ENCODE measurements at places on chromosomes 11 and 22.

- peak; percentile 25 for DNase-seq
These were observed 81.0 kb upstream of the FGF3 start for GRCh38 chr11:69899957-69900821.

DNA sequence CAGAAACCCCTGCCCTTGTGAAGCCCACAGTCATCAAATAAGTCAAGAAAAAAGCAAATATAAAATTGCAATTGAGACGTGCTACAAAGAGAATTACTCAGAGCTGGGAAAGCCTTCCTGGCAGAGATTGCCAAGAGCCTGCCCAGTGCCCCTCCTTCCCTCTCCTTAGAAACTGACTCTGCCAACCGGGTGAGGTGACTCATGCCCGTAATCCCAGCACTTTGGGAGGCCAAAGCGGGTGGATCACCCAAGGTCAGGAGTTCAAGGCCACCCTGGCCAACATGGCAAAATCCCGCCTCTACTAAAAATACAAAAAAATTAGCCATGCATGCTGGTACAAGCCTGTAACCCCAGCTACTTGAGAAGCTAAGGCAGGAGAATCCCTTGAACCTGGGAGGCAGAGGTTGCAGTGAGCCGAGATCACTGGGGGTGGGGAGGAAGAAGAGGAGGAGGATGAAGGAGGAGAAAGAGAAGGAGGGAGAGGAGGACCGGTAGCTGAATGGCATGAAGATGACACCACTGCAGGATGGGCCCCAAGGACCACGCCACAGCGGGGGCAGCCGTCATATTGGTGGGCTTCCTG lies 76.1 kb upstream of the RTL6 start:
- peak; percentile 52 for DNase-seq

DNA sequence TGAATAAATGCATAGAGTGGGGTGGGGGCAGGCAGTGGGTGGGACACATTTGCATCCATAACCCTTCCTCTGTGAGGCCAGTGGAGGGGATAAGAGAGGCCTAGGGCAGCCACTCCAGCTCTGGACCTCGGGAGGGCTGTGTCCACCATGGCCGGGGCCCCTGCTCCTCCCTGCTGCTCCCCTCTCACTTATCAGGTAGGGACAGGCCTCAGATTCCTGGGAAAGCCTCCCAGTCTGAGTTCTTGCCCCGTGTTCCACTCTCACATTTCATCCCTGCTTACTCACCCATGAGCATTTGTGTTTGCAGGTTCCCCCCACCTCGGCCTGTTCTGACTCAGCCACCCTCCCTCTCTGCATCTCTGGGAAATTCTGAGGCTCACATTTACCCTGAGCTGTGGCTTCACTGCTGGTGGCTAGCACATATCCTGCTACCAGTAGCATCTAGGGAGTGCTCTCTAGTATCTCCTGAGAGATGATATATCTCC lies 128.7 kb upstream of the TOP3B start:
- peak; percentile 44 for DNase-seq

DNA sequence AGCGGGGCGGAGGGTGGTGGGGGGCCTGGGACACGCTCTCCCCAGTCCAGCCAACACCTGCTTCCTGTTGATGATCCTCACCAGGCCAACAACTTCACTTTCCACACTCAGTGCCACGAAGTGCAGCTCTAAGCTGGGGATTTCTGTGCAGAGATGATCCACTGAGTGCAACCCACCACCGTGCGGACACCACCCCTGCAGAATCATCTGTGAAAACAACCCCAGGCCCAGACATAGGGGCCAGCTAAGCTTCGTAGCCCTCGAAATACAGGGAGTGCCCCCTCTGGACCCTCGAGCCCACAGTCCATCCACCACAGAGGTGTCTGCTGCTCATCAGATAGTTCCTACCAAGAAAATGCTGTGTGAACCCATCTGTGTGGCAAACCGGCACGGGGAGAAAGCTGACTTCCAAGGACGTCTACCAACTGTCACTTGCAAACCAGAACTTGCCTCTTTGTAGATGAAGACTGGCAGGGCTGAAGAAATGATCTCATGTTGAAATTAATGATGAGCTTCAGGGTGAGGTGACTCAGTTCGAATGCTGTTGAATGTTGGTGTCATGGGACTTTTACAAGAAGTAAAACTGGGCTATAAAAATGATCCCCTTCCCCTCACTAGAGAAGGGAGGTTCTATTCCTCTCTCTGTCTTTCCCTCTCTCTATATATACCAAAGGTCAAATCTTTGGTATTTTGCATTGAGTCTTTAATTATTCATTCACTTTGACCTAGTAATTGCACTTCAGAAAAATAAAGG lies 73.4 kb downstream of the MYEOV start:
- no peak for DNase-seq

DNA sequence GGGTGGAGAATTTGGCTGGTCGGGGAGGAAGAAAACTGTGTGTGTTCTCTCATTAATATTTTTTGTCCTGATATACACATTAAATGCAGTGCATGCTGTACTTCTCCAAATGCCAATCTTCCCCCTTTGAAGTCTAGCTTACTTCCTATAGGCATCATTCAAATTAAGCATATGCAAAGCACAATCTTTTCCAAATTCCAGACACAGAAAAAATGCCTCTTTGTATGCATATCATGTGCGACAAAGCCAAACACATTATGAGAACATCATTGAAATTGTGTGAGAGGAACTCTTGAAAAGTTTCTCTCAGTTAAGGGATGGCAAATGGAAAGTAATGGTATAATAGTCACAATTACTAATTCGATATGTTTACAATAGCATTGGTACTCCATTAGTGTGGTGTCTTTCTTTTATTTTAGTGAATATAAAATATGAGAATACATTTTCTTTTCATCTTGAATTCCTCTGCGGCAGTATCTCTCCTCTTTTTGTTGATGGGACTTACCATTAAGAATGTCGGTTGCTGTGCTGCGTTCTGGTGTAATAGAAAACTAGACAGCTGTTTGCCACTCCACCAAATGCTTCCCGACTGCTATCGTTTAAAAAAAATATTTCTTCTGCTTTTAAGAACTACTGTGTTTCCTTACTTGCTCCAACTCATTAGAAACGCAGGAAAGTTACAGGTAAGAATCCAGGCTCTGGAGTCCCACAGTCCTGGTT lies 19.3 kb upstream of the NRIP3 start:
- DNase-seq = no peak

GRCh38 chr11:2511421-2512369 lies 66.9 kb downstream of the KCNQ1 start:
- DNase-seq = no peak

DNA sequence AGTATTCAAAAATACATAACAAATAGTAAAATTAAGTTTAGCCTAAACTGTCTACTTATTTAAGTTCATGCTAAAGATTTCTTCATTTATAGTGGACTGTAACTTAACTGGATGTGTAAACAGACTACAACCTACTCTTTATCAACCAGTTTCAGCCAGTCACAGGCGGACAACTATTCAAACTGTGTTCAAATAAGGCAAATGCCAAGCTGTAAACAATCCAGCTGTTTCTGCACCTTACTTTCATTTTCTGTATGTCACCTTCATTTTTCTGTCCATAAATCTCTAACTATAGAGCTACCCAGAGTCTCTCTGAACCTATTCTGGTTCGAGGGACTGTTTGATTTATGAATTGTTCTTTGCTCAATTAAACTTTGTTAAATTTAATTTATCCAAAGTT lies 992.8 kb downstream of the DLG2 start:
- DNase-seq = no peak

GRCh38 chr11:132263241-132263640 lies 892.8 kb downstream of the NTM start:
- no peak for DNase-seq

DNA sequence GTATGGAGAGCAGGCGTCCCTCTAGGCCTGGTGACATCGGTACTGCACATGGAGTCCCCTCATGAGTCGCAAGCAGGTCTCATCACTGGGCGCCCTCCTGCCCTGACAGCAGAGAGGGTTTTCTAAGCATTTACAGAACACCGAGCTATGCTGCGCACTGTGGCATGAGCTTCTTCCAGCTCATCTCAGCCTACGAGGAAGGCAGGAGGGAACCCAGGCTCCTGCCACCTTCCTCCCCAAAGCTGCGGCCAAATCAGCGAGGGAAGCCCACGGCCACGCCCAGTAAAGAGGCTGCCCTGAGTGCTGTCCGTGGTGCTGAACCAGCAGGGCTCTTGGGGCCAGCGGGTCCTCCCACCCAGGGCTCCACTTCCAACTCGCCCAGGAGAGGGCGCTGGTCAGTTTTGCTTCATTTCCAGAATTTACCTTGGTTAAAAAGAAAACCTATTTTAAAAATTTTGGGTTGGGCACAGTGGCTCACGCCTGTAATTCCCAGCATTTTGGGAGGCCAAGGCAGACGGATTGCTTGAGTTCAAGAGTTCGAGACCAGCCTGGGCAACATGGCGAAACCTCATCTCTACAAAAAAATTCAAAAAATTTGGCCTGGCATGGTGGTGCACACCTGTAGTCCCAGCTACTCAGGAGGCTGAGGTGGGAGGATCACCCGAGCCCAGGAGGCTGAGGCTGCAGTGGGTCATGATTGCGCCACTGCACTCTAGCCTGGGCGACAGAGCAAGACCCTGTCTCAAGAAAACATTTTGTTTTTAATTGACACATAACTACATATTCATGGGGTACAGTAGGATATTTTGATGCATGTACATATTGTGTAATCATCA lies 34.2 kb downstream of the PHF21B start:
- DNase-seq = peak; percentile 80

GRCh38 chr22:38924347-38924952 lies 33.0 kb upstream of the APOBEC3A start:
- peak; percentile 52 for DNase-seq

DNA sequence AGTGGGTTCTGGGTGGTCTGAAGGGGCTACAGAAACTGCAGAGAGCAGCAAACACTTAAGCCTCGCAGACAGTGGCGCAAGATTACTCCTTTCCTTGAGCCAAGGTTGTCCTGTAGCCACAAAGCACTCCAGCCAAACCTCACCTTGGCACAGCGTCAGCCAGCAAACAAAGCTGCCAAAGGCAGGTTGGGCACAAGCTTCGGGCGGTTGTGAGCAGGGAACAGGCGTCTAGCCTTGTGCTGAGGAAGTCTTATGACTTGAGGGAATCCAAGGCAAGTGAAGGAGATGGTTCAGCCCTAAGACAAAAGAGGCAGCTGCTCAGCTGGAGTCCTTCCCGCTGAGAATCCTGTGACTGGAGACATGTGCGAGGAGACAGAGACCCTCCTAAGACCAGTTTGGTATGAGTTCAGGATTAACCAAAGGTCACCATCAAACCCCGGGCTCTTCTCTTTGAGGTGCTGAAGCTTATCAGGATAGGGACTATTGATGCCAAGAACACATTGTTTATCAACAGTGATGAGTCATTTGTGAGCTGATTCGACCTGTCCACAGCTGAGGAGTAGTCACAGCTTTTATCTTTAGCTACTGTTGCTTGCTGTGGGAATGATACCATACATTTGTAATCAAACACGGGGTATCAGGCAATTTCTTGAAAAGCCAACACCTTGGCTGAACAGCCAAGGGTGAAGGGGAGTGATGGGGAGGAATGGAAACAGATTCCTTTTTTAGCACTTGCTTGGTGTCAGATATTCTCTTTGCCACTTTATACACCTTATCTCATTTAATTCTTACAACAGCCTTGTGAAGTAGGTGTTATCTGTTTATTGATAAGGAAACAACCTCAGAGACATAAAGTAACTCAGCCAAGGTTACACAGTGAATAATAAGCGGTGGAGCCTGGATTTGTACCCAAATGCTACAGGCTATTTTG lies 4.6 kb downstream of the ADM start:
- DNase-seq = no peak

- no peak for DNase-seq
These were observed 22.4 kb upstream of the MYH9 start for GRCh38 chr22:36409911-36410756.

- no peak for DNase-seq
These were observed 14.9 kb downstream of the SLC25A18 start for GRCh38 chr22:17578136-17578754.

- DNase-seq = peak; percentile 72
These were observed 32.5 kb upstream of the ATXN10 start for GRCh38 chr22:45638834-45639746.

GRCh38 chr11:2835751-2836150 lies 49.8 kb downstream of the CDKN1C start:
- no peak for DNase-seq

- DNase-seq = no peak
These were observed 20.3 kb upstream of the PARVA start for GRCh38 chr11:12356944-12357655.

- DNase-seq = no peak
These were observed 43.8 kb downstream of the CELF1 start for GRCh38 chr11:47509077-47509536.

DNA sequence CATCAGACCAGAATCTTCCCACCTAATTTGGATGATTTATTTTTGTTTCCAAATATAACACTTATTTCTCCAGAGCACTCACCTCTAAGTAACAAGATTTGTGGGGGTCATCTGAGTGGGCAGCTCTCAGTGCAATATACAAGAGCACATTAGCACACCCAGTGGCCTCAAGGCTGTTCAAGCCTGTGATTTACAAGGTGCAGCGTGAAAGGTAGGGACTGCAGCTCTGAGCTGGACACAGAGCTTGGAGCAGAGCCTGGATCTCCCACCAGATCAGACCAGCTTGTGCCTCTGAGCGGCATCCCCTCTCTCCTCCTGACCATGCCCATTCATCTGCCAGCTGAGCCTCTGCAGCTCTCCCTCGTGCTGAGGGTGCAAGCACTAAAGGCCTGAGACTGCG lies 323.3 kb upstream of the ZC3H12C start:
- DNase-seq = no peak

- no peak for DNase-seq
These were observed 119.3 kb downstream of the METTL15 start for GRCh38 chr11:28227460-28227859.

DNA sequence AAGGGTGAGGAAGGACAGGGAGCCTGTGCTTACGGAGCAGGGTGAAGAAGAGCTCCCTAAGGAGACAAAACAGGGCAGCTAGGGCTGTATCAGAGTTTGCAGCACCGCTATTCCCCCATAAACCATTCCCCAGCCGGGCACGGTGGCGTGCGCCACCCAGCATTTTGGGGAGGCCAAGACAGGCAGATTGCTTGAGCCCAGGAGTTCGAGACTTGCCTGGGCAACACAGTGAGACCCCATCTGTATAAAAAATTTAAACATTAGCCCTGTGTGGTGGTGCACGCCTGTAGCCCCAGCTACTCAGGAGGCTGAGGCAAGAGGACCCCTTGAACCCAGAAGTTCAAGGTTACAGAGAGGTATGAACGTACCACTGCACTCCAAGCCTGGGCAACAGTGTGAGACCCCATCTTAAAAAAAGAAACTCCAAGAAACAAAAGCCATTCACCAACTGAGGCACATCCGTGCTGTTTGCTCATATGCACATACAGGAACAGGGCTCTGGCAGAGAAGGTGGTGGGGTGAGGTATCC lies 4.7 kb downstream of the GAL3ST1 start:
- DNase-seq = no peak

DNA sequence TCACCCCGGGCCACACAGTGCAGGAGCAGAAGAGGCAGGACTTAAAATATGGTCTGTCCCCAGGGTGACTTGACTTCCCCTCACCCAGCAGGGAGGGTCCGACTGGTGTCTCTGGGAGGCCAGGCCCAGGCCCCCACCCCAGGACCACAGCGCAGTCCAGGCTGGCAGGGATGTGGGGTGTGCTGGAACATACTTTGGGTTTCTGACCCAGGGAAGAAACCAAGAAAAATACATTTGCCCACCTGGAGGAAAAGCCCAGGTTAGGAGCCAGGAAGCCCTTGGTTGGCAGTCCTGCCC lies 5.2 kb downstream of the C1QTNF6 start:
- DNase-seq = no peak

- peak; percentile 72 for DNase-seq
These were observed 50.3 kb downstream of the TEAD1 start for GRCh38 chr11:12724301-12725054.

Data from HTR-8/SVneo (cell line).